ENCODE measurements at places on chromosomes 5 and 9. TPM values are rescaled to one million over a fixed set of nuclear protein-coding genes. Genes with fewer than 3 reads are reported as not detected.

Gene PHAX
- total RNA-seq, result 34.1 TPM

Gene NACC2
- total RNA-seq, result 34.1 TPM

Gene CDK9
- total RNA-seq, result 58.6 TPM

- DNase-seq, result no peak
These were observed 140.9 kb upstream of the PIK3R1 start for GRCh38 chr5:68074633-68075032.

DNA sequence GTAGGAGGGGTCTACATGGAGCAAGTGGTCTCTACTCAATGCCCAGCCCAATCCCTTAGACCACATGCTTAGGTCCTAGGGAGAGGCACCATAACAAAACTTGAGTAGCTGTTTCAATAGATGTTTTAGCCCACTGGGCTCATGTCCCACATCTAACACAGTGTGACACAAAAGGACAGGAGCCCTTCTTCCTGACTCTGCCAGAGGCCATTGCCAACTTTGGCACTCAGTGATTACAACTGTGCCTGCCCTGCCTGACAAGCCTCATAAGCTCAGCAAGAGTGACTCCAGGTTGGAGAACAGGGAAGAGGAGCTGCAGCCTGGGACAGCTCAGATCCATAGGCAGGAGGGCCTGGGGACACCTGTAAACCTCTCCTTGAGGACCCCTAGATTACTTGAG is 230.8 kb downstream of the ENC1 start:
- DNase-seq, result no peak
